Mesenteric fat pad (tissue), 1 donor: ENCODE measurements at places on chromosomes 1 and 21. TPM values are rescaled to one million over a fixed set of nuclear protein-coding genes. Genes with fewer than 3 reads are reported as not detected.

SPRR1B gene
- total RNA-seq, result not detected

NOTCH2 gene
- total RNA-seq, result 142 TPM

NKAIN1 gene
- total RNA-seq, result not detected

GBP1 gene
- total RNA-seq, result 21.5 TPM

DIO1 gene
- total RNA-seq, result not detected

OR2T2 gene
- not detected for total RNA-seq

LRRIQ3 gene
- total RNA-seq, result 0.71 TPM

CPLANE2 gene
- 1.9 TPM for total RNA-seq

TAS1R1 gene
- not detected for total RNA-seq

LYPLAL1 gene
- 28.1 TPM for total RNA-seq

TDRKH gene
- total RNA-seq, result 4.9 TPM

RXRG gene
- 1.4 TPM for total RNA-seq

S100B gene
- 102 TPM for total RNA-seq

LGR6 gene
- 0.35 TPM for total RNA-seq

CAMTA1 gene
- total RNA-seq, result 51.8 TPM
